ENCODE measurements at places on chromosomes 3 and 15.

- DNase-seq: no peak
These were observed 126.7 kb downstream of the MYLK start for GRCh38 chr3:123757281-123757940.

GRCh38 chr3:128701342-128702212 is 24.4 kb upstream of the RAB7A start:
- no peak for DNase-seq

DNA sequence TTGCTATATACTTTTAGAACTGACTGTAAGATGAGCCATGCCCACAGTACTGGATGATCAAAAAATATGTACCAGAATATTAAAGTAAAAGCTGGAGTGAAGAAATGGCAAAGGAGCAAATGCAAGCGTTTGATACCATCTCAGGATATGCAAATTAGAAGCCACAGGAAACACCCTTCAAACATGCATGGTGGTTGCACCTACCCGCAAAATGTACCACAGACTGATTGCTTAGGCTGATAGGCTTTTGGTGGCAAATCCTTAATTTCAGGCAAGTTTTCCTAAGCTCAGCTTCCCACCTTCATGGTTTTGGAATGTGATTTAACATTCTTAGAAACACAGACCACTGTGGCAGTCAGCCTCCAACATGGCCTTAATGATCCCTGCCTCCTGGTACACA is 149.0 kb downstream of the PDZRN3 start:
- no peak for DNase-seq

DNA sequence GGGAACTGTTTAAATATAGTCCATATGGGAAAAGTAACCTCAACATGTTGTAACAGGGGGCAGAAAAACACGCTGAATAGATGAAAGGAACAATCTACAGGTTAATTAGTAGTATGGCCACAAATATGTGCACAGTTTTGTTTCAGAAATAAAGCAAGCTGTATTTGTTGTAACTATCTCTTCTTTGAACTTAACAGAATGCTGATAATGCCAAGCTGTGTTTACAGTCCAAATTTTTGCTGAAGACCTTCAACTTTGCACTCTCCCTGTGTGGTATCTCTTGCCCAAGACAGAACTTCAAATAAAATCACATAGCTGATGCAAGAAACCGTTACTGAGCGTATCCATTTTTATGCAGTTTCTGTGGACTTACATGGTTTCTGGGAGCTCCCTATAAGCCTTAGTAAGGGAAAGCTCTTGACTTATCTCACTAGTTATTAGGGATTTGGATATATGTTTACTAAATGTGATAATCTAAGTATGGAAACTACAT is 425.4 kb upstream of the TPRG1 start:
- no peak for DNase-seq

- DNase-seq: no peak
These were observed 44.6 kb downstream of the RASGRP1 start for GRCh38 chr15:38520035-38520434.

DNA sequence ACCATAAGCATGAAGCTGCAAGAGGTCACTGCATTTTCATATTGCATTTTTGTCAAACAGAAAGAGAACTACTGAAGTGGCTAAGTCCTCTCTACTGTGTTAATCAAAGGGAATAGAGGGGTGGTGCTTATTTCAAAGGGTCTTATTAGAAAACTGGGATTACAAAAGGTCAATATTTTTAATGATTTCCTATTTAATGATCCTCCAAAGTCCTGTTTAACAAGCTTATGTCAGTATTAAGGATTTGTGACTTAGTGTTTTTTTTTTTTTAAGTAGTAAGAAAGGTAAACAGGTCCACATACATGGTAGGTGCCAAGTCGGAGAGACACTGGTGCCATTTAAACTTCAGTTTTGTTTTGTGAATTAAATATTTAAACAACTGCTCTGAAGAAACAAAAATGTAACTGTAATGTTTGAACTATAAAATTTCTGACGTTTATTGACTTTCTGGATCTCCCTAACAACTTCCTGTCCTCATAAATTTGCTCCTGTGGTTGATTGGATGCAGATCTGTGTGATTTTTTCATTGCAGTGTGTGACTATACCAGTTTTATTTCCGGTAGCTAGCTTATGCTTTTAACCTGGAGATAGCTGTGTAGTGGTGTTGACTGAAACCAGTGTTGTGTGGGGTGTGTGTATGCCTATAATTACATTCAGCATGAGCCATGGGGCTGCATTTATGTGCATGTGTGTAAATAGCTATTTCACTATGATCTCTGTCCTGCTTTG is 8.6 kb upstream of the CACNA1D start:
- DNase-seq: no peak

All from stimulated activated CD8-positive, alpha-beta memory T cell treated with anti-CD3 and anti-CD28 coated beads, Interleukin-4, amount 100 ng/mL, for 1 hour (primary cell).